Mesenchymal stem cell (in vitro differentiated cells and primary cell): ENCODE measurements at places on chromosomes 3 and 15.

DNA sequence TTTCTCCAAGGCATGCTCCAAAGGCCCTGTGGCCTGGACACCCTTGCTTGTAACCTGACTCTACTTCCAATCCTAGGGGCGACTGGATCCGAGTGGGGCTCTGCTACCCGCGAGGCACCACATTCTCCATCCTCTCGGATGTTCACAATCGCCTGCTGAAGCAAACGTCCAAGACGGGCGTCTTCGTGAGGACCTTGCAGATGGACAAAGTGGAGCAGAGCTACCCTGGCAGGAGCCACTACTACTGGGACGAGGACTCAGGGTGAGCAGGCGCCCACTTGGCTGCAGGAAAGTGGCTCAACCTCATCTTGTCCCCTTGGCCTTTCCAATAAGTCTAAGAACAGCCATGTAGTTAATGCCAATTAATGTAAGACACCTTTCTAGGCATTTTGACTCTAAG is 51.9 kb downstream of the MESD start:
- H3K4me1 ChIP-seq, result peaks cover 16% of the 10 kb centered on the region
- H3K27ac ChIP-seq, result no peak overlapping the region
- peaks cover 96% of the 10 kb centered on the region for H3K36me3 ChIP-seq

DNA sequence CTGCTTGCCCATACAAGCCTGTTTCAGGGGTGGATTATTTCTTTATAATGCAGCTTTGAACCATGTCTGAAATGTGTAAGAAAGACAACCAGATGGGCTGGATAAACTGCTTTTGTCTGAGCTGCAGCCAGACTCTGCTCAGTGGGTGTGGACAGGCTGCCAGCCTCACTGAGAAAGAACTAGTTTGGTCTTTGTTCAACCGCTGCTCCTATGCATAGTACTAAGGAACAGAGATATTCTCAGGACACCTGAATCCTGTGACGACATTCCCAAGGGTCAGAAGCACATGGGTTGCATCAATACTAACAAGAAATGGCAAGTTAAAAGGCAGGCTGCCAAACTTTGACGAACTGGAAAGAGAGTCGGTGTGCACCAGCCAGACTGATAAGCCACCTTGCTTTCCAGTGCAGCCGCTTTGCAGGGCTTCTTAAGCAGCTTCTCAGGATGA is 57.2 kb downstream of the PLD1 start:
- peak overlapping the region; percentile 31 for H3K4me3 ChIP-seq
- H3K27me3 ChIP-seq, result no peaks in the 10 kb centered on the region
- no peak for DNase-seq
- no peak overlapping the region for H3K27ac ChIP-seq
- no peaks in the 10 kb centered on the region for H3K36me3 ChIP-seq
- H3K4me1 ChIP-seq, result peaks cover 2% of the 10 kb centered on the region

GRCh38 chr3:151979906-151980305 is 106.5 kb downstream of the SUCNR1 start:
- H3K27ac ChIP-seq, result no peak overlapping the region
- no peaks in the 10 kb centered on the region for H3K27me3 ChIP-seq
- no peak overlapping the region for H3K4me3 ChIP-seq
- DNase-seq, result no peak
- H3K4me1 ChIP-seq, result peaks cover 2% of the 10 kb centered on the region

- H3K27ac ChIP-seq, result no peak overlapping the region
- no peaks in the 10 kb centered on the region for H3K27me3 ChIP-seq
- H3K36me3 ChIP-seq, result no peaks in the 10 kb centered on the region
- DNase-seq, result no peak
- H3K4me1 ChIP-seq, result peaks cover 3% of the 10 kb centered on the region
Observed at GRCh38 chr3:177495566-177495965, 298.3 kb upstream of the TBL1XR1 start.

DNA sequence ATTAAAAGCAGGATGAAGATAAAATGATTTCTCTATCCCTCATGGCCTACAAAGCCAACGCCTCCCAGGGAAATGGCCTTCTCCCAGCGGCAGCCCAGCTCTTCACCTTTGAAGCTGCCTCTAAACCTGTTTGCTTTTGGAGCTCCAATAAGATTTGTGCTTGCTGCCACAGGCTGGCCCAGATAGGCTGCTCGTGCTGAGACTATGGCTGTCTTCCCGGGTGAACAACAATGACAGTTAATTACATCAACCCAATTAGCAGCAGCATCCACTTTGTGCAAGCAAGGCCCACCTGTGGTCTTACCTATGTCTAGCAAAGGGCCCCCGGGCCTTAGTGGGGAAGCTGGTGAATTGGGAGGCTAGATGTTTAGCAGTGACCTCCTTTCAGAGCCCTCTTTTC is 179.6 kb downstream of the P3H2 start:
- H3K27ac ChIP-seq, result no peak overlapping the region
- H3K27me3 ChIP-seq, result no peaks in the 10 kb centered on the region
- H3K4me1 ChIP-seq, result peaks cover 8% of the 10 kb centered on the region
- no peak for DNase-seq

DNA sequence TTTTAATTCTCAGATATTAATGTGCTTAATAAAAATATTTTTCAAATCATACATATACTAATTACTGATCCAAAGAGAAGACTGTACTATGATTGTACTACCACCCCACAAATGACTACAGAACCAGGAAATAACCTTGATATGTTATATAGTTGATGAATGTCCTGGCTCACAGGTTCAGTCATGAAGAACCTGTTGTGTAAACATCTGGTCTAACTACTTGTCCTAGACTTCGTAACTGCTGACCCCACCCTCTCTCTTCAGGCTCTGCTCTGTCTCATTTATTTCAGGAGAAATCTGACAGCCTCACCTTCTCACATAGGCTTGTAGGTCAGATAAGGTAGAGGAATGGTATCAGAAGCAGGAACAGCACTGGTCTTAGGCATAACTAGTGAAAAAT is 14.7 kb upstream of the CSTA start:
- no peak overlapping the region for H3K4me3 ChIP-seq
- DNase-seq, result no peak
- no peak overlapping the region for H3K27ac ChIP-seq
- no peaks in the 10 kb centered on the region for H3K36me3 ChIP-seq

- H3K36me3 ChIP-seq, result no peaks in the 10 kb centered on the region
- no peak overlapping the region for H3K4me3 ChIP-seq
- DNase-seq, result no peak
Observed at GRCh38 chr3:62798000-62798399, 77.2 kb downstream of the CADPS start.

DNA sequence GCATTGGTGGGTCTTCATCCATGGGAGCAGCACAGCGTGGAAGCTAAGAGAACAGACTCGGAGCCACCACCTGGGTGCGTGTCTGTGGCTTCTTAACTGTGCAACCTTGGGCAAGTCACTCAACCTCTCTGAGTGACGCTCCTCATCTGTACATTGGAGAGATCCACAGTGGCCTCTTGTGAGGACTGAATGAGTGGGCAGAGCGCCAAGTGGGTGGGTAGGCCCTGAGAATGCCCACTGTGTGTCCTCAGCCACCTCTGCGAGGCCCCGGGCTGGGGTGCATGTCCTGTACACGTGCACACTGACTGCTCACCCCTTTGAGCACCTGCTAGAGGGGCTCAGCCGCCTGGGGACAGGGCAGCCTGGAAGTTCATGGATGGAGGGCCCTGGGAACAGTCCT is 99.6 kb upstream of the PRR23E start:
- peaks cover 28% of the 10 kb centered on the region for H3K27me3 ChIP-seq
- no peaks in the 10 kb centered on the region for H3K4me1 ChIP-seq
- H3K36me3 ChIP-seq, result no peaks in the 10 kb centered on the region
- no peak overlapping the region for H3K4me3 ChIP-seq
- no peak for DNase-seq

DNA sequence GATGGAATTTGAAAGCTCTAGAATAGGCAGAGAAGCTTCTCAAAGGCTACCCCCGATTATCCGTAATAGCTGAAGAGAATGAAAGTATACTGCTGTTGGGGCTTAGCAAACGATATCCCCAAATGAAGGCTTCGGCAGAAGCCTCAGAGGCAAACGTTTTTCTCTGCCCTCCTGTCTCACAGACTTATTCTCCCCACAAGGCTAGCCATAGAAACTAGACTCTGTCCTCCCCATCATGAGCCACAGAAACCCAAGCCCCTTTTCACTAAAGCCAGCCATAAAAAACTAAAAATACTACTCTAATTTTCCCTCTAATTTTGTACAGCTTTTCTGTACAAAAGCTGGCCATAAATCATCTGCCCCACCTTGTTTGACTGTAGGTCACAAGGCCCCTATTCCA is 413.4 kb upstream of the CFAP20DC start:
- no peaks in the 10 kb centered on the region for H3K27me3 ChIP-seq
- no peaks in the 10 kb centered on the region for H3K4me1 ChIP-seq
- no peak overlapping the region for H3K27ac ChIP-seq
- DNase-seq, result no peak

DNA sequence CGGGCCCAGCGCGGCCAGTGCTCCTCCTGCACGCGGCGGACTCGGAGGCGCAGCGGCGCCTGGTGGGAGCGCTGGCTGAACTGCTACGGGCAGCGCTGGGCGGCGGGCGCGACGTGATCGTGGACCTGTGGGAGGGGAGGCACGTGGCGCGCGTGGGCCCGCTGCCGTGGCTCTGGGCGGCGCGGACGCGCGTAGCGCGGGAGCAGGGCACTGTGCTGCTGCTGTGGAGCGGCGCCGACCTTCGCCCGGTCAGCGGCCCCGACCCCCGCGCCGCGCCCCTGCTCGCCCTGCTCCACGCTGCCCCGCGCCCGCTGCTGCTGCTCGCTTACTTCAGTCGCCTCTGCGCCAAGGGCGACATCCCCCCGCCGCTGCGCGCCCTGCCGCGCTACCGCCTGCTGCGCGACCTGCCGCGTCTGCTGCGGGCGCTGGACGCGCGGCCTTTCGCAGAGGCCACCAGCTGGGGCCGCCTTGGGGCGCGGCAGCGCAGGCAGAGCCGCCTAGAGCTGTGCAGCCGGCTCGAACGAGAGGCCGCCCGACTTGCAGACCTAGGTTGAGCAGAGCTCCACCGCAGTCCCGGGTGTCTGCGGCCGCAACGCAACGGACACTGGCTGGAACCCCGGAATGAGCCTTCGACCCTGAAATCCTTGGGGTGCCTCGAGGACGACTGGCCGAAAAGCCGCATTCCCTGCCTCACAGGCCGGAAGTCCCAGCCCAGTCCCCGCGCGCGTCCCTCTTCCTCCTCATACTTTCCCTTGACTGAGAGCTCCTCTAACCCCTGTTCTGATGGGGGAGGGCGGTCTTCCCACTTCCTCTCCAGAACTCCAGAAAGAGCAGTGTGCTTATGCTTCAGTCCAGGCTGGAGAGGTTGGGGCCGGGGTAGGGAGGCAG is 1.4 kb upstream of the IL17RC start:
- H3K27me3 ChIP-seq, result no peaks in the 10 kb centered on the region
- H3K36me3 ChIP-seq, result peaks cover 7% of the 10 kb centered on the region
- peaks cover 48% of the 10 kb centered on the region for H3K4me1 ChIP-seq
- peak overlapping the region; percentile 76 for H3K4me3 ChIP-seq
- peak overlapping the region; percentile 63 for H3K27ac ChIP-seq
